BJ (cell line): ENCODE measurements at places on chromosomes 2 and 18. TPM values are rescaled to one million over a fixed set of nuclear protein-coding genes. Genes with fewer than 3 reads are reported as not detected.

DNA sequence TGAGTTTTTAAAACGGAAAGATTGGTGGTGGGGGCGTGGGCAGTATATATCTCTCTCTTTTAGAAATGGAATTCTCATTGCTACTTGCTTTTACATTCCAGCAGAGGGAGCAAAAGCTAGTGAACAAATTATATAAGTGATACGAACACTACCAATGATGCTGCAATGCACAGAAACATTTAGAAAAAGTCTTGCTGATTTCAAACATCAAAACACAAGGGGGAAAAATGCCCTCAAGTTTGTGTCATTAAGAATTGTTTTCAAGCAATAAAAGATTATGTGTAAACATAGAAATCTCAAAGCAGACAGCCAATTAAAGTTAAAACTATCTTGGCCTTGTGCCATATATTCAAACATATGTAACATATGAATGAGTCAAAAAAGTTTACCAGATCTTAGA, 296.3 kb upstream of the KCNJ3 start:
- no peak for DNase-seq

DNA sequence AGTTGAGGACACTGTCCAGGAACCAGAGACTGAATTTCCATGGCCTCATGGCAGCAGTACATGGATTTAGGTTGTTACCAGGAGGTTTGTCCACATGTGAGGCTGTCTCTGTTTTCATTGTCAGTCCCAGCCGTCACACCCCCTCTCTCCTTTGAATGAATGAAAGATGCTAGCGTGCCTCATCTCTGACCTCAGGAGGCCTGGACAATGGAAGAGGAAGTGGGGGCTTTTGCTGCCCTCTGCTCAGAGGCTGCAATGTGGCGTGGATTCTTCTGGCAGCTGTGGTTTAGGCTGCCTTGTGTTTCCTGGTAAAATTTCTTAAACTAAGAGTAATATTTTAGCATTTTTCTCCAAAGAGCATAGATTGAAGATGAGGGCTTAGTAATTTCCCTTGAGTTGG, 47.5 kb downstream of the RAB31 start:
- DNase-seq, result no peak

GRCh38 chr2:210480079-210480478, 3.5 kb upstream of the LANCL1 start:
- DNase-seq, result no peak

PDCD1 gene
- polyA plus RNA-seq, result not detected in 2 replicates

- DNase-seq, result no peak
Measured at GRCh38 chr2:193463011-193463410, 1268.3 kb upstream of the TMEFF2 start.

DNA sequence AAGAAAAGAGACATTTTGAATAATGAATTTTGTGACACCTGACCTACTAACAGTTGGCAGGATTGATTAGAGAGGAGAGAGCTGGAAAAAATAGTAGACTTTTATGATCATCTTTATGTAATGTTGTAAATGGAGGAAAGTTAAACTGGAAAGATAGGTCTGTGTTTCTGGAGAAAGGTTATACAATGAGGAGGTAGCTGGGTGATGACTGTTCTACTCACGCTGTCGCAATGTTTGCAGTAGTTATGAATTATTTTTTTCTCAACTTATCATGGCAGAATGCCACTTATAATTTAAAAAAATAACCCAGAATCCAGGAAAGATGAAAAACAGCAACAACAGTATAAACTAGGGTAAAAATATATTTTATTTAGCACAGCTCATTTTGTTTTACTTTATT, 364.9 kb downstream of the SPAG16 start:
- no peak for DNase-seq

DNA sequence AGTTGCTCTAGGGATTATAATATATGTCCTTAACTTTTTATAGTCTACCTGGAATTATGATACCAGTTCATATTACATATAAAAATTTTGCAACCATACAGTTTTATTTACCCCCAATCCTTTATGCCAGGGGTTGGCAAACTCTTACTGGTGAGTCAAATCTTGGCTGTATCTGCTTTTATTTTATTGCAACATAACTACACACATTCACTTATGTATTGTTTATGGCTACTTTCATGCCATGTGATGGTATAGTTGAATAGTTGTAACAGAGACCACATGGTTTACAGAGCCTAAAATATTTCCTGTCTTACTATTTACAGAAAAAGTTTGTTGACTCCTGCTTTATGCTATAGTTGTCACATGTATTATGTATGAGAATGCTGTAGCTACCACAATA, 25.8 kb upstream of the DLX2 start:
- DNase-seq, result no peak

- DNase-seq, result no peak
Measured at GRCh38 chr2:73822276-73822675, 6.5 kb upstream of the STAMBP start.

DNA sequence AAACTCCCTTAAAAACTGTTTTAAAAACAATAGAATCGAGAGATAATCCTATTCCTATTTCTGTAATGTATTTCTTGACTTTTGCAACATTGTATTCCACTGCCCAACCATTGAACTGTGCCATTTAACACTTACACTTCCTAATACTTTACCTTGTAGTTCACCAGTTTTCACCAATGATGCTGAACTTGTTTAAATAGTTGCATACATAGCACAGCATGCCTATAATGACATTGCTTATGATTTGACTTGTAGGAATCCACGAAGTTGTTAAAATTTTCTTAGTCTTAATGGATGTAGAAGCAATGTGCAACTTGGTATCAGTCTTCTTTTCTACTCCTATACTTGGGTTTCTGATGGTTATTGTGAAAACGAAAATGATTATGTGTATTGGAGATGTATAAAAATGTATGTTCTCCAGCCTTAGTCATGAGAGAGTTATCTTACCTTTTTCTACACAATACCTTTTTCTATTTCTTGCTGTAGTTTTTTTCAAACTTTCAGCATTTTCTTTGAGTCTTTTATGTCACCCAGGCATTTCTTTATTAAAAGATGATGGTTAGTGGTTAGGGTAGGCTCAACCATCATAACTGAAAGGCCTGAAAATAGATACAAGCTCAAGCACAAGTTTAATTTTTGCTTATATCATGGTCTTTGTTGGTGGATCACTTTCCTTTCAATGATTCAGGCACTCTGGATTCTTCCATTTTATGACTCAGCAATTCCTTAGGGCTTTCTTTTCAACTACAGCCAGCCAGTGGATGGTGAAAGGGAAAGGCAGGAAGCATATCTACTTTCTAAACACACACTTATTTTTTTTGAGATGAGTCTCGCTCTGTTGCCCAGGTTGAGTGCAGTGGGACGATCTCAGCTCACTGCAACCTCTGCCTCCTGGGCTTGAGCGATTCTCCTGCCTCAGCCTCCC, 9.4 kb downstream of the GPD2 start:
- DNase-seq, result peak; percentile 52

DNA sequence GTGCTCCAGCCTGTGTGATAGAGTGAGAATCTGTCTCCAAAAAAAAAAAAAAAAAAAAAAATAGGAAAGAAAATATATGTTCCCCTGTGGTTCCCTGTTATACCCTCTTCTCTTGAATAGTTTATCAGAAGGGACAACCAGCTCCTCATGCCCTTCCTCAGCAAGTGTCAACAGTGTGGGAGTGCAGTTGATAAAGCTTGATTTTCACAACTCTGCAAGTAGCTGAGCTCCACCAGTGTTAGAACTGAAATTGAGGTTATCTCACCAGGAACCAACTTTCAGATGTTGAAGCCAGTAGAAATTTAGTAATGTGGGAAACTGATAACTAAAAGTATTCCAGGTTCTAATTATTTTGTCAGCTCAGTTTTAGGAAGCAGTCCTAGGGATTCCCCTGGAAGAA, 25.1 kb downstream of the NEDD4L start:
- no peak for DNase-seq
